ENCODE measurements at places on chromosomes 1 and 21.

DNA sequence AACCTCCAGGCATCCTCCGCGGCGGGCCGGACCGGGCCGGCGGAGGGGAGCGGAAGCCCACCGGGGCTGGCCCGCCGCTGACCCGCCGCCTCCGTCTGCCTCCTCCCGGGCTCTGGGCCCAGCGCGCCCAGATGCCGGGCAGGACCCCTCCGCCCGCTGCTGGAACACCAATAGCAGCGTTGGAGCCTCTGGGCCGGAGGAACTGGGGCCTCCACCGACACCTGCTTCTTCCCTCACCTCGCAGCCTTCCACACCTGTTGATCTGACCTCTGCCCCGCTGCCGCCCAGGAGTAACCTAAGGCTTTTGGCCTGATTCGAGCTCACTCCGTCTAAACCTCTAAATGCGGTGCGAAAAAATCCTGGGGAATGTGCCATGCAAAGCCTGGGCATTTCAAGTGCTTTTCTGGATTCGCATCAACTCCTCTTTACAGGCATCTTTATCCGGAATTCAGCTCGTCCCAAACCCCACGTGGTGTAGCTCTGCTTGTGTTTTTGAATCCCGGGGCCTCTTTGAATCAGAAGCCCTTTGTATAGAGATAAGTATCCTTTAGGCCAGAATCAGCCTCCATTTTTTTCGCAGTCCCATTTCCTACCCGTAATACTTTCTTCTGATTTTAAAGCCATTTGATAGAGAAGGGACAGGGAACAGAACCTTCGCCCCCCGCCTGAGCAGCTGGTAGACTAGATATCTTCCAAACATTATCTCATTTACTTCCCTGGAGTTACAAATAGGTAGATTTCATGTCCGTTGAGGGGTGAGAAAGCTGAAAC lies 680 bp upstream of the CNN3 start:
- DNase-seq, result peak; percentile 54

- no peak for DNase-seq
These were observed 41.7 kb downstream of the CD53 start for GRCh38 chr1:110914676-110915075.

- DNase-seq, result no peak
These were observed 1.1 kb downstream of the LGALS8 start for GRCh38 chr1:236524895-236525184.

GRCh38 chr1:178531887-178532286 lies 19.0 kb downstream of the TEX35 start:
- peak; percentile 33 for DNase-seq

DNA sequence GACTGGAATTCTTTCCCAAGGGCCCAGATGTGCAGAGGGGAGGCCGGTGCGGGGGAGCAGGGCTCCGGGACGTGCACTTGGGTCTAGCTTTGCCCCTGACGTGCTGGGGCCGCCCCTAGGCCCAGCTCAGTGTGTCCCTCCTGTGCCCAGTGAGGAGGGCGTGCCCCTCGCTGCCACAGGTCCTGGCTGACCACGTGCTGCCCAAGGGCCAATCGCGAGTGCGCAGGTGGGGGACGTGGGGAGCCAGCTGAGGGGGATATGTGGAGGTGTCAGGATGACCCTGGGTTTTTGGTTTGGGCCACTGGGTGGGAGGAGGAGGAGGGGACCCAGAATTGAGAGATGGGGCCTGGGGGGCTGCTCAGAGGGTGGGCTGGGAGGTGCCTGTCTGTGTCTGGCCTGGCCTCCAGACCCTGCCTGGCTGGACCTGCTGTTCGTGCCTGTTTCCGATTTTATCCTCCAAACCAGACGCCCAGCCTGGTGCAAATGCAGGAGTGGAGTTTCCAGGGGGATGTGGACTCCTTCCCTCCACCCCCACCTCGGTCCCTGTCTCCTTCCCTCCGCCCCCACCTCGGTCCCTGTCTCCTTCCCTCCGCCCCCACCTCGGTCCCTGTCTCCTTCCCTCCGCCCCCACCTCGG lies 6.1 kb upstream of the RNF223 start:
- no peak for DNase-seq

DNA sequence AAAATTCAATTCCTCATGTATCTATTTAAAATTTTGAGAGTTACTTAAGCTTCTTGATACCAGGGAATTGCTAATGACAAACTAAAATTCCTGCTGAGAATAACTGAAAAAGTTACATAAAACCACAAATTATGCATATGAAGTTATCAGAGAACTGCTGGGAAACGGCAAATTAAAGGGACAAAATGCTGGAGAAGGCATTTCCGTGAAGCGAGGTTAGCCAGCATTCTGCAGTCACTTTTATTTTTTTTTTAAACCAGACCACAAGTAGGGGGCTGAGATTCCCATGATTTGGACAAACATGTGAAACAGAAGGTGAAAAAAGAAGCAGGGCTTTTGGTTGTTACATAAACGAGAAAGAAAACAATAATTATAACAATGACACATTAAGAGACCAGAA lies 737.6 kb upstream of the CHRM3 start:
- no peak for DNase-seq

DNA sequence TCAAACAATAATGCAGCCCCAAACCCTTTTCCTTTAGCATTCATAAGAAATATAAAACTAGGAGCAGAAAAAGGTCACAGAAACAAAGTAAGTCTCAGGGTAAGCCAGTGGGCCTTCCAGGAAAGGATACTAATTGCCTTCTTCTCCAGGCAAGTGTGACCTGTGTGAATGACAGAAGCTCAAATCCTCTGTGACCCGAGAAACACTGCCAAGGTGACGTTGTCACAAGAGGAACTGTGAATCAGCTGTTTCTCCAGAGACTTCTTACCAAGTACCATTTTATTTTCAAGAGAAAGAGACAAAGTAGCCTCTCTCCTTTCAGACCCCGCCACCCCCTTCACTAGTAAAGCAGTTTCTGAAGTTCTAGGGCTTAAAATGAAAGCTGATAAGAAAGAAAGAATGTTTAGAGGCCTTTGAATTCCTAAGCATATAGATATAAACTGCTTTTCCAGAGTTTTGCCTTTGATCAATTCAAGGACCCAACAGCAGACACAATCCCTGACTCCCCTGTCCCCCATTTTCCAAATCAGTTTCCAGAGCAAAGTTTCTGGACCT lies 155.6 kb downstream of the NUF2 start:
- no peak for DNase-seq

- DNase-seq, result peak; percentile 76
These were observed 312 bp downstream of the ARNT start for GRCh38 chr1:150876119-150876454.

DNA sequence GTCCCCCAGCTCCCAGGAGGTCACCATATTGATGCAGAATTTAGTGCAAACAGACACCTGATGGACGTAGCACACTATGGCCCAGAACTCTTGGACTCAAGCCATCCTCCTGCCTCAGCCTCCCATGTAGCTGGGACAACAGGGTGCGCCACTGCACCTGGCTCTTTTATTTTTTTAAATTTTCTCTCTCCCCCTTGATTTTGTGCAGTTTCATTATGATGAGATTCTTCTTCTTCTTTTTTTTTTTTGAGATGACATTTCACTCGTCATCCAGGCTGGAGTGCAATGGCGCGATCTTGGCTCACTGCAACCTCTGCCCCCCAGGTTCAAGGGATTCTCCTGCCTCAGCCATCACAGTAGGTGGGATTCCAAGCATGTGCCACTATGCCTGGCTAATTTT lies 63.8 kb downstream of the RPS6KA1 start:
- DNase-seq, result no peak

DNA sequence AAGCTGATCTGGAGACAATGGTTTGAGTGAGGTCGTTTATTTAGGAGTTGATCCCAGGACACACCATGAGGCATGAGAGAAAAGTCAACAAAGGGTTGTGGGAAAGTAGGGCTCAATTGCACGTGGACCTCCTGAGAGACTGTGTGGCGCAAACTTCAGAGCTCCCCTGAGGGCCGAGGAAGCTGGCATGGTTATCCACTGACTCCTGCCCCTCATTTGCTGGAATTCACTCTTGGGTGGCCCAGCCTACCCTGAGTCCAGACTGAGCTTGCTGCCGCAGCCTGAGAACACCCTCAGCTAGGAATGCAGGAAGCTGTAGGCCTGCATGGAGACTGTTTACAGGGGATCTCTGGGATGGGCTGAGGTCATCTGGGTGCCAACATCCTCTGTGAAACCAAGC lies 301.0 kb downstream of the RWDD3 start:
- no peak for DNase-seq

DNA sequence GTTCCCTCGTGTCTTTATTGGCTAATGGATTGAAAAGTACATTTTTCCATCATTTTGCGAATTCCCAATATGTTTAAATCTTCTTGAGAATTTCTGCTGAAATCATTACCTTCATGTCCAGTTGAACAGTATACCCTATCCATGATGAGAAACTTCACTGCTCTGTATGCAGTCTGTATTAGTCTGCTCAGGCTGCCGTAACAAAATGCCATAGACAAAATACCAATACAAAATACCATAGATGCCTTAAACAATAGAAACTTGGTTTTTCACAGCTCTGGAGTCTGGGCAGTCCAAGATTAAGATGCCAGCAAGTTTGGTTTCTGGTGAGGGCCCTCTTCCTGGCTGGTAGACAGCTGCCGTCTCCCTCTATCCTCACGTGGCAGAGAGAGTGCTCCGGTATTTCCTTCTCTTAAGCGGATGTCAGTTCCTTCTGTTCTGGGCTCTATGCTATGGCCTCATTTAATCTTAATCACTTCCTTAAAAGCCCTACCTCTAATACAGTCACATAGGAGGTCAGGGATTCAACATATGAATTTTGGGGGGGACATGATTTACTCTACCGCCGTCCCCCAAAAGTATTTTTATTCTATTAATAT lies 27.0 kb downstream of the CXADR start:
- no peak for DNase-seq

GRCh38 chr1:114231301-114231700 lies 77.6 kb upstream of the SYT6 start:
- DNase-seq, result no peak

DNA sequence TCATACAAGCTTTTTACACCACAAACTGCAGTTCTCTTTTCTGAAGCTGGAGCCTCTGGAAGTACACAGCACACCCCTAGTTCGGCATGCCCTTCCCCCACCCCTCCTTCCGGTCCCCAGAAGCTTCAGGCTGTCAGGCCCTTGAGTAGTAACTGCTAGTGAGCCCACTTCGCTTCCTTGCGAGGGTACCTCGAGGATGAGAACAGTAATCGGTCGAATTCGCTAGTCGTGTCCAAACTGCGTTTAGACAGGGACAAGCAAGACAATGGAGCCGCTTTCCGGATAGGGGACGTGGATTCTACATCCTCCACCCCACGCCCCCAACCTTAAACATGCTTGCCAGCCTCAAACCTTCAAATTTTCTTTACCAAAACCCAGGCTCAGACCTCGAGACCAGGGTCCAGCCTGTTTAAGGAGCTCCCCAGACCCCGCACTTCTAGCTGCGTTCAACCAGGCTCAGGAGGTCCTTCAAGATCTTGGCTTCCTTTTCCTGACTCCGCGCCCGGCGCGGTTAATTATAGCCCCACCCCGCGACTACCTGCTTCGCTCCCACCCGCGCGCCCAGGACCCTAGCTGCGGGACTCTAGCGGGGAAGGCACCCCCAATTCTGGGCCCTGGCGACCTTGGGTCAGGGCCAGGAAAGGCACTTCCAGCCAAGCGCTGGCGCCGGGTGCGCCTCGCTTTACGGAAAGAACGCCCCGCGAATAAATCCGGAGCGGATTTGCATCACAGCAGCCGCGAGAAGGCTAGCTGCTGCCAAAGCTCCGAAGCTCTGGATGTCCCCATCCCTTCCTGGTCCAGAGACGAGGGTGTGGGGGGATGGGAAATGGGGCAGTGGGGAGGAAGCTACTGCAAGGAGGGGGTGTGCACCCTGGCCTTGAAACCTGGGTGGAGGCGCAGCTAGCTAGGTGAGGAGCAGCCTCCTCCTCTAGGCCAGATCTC lies 8.1 kb upstream of the TSPAN1 start:
- DNase-seq, result no peak

DNA sequence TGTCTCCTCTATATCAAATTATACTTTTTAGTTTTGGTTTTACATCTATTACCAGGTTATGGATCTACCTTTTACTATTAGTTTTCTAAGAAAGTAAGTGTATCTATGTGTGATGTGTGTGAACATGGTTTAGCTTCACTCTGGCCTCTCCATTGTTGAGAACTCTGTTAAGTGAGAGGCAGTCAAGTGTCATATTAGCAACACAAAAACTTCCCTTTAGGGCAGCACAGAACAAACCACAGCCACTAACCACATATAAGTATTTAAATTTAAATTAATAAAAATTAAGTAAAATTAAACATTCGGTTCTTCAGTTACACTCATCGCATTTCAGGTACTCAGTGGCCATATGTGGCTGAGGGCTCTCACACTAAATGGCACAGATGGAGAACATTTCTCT lies 96.6 kb downstream of the DPYD start:
- no peak for DNase-seq

- DNase-seq, result no peak
These were observed 5.3 kb upstream of the EVA1B start for GRCh38 chr1:36328713-36329112.

DNA sequence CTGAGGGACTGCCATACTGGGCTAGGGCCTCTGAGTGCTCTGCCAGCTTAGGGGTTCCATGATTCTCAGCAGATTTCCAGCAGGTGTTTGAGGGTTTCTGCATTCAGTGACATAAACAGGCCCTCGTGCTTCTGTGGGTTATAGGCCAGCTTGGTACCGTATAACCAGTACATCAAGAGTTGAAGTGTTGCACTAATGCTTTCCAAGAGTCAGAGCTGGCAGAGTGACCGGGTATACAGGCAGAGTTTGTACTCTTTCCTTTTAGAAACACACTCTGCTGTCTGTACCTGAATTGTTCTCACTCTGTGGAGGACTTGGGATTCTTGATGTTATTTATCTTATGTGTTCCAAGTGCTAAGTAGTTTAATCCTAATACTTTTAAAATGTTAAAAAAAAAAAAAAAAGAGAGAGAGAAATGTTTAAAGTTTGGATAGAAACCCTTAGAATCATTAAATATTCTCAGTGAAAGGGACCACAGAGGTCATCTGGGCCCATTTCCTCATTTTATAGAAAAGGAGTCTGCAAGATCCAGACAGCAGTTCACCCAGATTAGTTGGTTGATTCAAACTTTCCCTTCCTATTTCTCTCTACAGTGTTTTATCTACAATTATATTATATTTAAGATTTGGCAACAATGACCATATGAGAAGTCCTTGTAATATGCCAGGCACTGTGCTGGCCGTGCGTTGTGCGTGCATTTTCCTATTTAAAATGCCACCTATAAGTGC lies 325.8 kb downstream of the KIF26B start:
- DNase-seq, result no peak

DNA sequence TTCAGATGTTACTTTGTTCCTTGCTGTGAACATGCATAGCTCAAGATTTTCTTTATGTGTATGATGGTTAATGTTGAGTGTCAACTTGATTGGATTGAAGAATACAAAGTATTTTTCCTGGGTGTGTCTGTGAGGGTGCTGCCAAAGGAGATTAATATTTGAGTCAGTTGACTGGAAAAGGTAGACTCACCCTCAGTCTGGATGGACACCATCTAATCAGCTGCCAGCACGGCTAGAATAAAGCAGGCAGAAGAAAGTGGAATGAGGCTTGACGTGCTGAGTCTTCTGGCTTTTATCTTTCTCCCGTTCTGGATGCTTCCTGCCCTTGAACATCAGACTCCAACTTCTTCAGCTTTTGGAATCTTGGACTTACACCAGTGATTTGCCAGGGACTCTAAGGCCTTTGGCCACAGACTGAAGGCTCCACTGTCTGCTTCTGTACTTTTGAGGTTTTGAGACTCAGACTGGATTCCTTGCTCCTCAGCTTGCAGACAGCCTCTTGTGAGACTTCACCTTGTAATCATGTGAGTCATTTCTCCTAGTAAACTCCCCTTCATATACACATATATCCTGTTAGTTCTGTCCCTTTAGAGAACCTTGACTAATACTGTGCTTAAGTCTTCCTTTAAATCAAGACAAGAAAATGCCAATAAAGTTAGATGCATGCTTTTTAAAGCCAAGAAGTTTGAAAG lies 626.6 kb downstream of the KCNT2 start:
- DNase-seq, result peak; percentile 30
